Right lung (tissue), 10 donors: ENCODE measurements at places on chromosomes 12 and 14.

DNA sequence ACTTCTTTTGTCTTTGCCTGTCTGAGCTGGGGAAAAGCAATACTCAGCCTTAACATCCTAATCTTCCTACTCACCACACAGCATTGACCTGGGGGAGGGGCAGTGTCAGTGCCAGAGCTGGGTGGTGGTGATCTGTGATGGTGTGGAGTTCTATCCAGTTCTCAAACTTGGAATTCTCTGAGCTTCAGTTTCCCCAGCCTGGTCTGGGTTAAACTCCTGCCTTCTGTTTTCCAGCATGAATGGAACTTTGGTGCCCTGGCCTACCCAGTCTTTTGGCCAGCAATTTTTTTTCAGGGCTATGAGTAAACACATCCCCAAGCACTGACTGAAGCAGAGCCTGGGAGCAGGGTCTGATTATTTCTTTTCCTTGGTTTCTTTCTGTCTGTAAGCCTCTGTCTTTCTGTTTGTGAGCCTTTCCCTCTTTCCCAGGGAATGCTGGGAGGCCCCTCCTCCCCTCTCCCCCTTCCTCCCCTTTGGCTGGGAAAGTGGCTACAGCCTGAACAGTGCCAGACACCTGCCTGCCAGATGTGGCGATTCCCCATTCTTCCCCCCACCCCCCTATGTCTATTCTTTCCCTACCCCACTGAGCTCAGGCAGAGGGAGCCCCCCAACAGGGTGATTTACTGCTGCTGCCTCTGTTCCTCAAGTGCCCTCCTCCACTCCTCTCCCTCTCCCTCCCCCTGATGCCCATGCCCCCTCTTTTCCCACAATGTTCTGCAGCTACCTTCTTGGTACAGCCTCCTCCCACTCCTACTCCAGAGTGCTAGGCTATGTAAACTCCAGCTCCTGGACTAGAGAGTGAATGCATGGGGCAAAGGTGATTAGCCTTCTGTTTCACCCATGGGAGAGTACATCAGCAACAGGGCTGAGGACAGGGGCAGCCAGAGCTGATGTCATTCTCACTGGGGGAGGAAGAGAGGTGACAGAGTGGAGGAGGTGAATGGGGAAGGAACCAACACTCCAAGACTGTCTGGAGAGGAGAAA is 11.1 kb downstream of the GPR84 start:
- DNase-seq = no peak

DNA sequence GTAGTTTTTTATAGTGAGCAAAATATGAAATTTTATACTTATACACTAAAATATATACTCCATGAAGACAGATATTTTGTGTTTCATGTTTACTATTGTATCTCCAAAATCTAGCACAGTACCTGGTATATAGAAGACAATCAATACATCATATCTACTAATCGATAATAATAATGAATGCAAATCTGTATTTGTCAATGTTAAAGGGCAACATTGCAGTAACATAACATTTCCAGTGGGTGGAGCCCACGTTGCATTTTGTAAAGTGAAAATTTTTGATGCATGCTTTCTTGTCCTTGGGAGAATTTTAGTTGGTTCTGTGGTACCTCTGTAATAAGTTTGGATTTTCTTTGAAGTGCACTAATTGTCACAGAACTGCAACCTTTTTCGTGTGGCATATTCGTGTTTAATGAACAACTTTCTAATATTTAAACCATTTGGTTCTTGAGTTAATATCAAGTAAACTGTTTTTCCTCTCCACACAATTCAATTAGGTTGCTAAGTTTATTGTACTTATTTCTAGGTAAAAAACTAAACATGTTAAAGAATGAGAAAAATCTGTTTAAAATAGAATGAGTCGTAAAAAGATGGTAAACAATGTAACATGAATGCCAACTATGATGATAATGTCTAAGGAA is 47.4 kb downstream of the AVPR1A start:
- no peak for DNase-seq

- no peak for DNase-seq
These were observed 94.6 kb upstream of the MUCL1 start for GRCh38 chr12:54759751-54760150.

DNA sequence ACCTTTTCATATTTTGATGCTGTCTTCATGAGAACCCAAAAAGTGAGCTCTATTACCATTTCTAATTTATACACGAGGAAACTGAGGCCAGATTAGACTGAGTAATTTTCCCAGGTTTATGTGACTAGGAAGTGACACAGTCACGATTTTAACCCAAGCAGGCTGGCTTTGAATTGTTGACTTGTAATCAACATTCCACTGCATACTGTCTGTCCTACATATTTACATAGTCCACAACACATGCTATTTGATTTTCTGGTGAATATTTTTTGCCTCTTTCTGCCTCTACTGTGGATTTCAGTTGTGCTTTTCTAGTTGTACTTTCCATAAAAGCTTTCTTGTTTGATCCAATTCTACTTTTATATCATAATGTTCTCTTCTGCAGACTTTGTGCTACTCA is 8.2 kb downstream of the TAS2R7 start:
- no peak for DNase-seq

DNA sequence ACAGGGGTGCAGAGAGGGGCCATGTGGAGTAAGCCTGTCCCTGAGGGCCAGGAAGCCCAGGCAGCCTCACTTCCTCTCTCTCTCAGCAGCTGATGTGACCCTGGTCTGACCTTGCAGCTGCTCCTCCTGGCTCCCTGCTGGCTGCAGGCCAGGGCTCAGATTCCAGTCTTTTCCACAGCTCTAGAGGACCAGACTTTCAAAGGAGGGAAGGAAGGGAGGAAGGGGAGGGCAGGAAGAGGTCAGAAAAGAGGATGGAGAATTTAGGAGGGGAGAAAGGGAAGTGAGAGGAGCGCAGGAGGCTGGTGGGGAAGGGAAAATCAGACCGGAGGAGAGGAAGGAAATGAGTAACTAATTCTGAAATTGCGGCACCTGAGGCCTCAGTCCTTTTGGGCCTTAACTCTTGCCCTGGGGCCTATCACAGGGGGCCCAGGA is 40.9 kb upstream of the VASH1 start:
- peak; percentile 42 for DNase-seq

- no peak for DNase-seq
These were observed 139.6 kb downstream of the SLC2A13 start for GRCh38 chr12:39966256-39966655.

DNA sequence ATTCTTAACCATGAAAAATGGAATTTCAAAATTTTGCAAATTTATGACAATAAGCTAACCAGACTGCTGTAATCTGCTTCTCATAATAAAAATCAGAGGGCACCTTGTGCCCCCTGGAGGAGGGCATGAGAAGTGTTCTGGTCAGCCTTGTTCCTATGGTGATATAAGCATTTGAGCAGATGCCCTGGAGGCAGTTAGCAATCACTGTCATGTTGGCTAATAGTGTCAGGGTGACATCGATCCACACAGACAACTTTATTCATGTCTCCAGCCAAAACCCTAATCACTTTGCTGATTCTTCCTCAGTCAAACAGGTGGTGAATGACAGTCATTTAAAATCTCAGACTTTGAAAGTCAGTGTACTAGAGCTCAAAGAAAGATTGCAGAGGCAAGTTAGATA is 943.0 kb downstream of the GALC start:
- DNase-seq = no peak

GRCh38 chr12:9335867-9336266 is 127.7 kb upstream of the PZP start:
- no peak for DNase-seq

DNA sequence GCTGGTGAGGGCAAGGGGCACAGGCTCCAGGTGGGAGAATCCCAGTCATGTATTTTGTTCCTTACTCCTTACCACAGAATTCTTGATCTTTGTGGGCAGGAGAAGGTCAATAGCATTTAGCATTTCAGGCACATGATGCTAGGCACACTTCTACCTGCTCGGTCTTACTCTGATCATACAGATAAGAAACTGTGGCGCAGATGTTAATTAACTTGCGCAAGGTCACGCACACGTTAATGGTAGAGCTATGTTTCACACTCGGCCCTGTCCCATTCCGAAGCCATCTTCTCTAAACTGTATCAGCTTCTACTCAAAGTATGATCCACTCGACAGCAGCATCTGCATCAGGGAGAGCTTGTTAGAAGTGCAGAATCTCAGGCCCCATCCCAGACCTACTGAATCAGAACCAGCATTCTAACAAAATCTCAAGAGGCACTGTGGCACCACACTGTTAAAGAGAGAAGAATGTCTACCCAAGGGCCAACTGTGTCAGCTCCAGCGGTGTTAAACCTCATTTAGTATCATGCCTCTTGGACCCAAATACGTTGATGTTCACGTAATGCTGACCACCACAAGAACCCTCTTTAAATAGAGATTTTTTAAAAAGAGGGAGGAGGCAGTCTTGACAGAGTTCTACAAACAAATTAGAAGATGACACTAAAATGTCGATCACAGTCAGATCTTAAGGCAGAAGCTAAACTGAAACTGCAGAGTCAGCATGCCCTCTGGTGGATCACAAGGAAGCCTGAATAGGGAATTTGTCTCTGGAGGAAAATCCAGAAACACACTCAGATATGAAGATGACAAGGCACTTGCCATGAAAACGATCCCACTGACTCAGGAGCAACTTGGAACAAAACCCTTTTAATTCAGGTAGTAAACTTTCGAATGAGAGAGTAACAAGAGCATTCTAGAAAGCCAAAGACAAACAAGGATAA is 7.3 kb downstream of the STXBP6 start:
- peak; percentile 39 for DNase-seq

DNA sequence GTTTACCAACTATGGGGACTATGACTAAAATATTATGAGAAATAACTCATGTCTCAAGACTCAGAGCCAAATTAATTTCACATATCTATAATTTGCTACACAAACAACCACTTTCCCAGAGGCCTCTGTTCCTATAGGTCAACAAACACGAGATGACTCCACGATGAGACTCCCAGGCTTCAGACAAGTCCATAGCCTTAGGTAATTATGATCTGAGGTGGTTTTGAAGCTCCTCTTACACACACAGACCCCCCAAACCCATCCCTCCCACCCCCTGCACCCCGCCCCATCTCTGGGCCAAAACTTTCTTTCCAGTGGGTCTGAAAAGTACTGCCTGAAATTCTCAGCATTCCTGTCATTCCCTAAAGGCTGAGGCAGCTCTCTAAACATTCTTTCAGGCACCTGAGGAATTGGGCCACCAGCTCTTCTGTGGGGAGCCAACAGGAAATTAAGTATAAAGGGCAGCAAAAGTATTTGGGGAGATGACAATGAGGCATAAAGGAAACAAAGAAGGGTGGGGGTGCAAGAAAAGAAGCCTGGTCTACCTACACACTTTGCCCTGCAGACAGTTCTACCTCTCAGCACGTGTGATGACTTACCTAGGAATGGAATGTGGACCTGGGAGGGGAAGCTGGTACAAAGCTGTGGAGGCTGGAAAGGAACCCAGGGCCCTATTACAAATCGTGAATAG is 143.6 kb downstream of the PAWR start:
- no peak for DNase-seq

GRCh38 chr14:47269756-47270492 is 405.5 kb downstream of the MDGA2 start:
- DNase-seq = no peak

- no peak for DNase-seq
These were observed 51.7 kb downstream of the BEGAIN start for GRCh38 chr14:100535287-100536120.

DNA sequence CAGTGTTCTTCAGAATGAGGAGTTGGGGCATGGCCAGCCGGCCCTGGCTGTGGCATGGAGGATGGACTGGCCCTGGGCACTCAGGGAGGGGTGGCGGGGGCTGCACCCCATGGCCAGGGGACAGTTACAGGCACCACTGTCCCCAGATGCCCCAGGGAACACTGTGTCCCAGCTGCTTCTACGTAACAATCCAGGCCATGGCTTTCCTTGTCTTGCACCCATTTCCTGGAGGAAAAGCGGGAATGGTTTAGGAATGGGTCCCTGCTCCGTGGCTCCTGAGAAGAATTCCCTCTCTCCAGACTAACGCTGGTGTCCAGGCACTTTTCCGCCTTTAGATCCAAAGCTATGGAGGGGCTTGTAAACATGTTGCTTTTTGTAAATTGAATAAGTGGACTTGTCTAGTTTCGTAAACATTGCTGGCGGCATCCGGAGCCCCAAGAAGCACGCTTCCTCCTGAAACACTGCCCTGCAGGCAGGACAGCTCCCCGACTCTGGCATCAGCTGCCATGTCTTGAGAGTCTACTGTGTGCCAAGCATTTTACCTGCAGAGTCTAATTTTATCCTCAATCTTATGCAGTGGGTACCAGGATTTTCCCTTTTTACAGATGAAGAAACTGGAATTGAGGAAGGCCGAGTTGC is 238.3 kb downstream of the SLC41A2 start:
- no peak for DNase-seq

GRCh38 chr12:127667131-127667685 is 599.8 kb upstream of the TMEM132C start:
- DNase-seq = no peak

- no peak for DNase-seq
These were observed 134.4 kb upstream of the AMIGO2 start for GRCh38 chr12:47214001-47214619.

DNA sequence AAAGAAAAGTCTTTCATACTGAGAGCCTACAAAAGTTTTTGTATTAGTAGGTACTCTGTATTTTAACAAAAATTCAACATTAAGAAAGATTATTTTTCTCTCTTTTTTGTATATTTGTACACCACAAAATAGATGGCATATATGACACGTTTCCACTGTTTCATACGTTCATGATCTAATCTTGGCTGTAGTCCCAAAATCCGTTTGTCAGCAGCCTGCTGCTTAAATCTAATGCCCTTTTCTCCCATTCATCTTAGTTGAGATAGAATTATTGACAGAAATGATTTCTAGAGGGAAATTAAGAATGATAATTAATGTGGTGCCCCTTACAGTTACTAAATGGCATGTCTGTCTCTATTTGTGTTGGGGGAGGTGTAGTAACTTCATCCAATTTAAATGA is 140.7 kb upstream of the NOVA1 start:
- no peak for DNase-seq

DNA sequence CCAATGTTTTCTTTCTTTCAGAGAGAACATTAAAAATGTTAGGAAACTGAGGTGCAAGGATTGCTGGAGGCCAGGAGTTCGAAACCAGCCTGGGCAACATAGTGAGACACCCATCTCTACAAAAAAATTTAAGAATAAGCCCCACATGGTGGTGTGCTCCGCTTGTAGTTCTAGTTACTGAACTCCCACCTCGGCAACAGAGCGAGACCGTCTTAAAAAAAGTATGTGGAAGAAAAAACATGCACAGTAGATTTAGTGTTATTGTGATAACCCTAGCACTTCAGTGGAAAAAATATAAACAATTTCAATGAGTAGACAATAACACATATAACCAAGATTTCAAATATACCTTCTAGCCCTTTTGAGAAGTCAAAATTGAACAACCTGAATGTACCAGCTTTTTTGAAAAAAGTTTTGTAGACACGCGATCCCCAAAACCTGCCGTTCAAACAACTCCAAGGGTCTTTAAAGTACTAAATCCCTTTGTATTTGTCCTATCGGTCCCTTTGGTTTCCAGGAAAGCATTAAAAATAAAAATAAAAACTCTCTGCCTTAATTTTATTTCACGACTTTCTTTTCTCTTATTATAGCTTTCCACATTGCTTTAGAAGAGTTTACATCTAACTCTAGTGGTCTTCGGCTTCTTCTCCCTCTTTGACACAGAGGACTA is 1.0 kb upstream of the ANO6 start:
- no peak for DNase-seq
